ENCODE measurements at places on chromosomes 6 and 20.

DNA sequence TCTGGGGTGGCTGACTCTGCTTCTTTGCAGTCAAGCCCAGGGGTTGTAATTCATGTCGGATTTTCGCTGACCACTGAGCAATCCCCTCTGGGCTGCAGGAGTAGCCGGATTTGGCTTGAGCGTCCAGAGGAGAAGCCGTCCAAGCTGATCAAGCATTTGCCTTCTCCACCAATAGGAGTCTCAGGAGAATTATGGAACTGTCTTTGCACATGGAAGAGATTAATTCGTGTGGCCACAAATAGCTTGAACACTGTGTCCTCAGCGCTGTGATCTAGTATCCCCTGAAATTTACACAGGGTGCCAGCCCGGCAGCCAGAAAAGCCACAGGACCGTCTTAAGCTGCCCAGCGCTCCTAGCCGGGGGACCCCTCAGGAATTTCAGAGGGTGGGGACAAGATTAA, 37.1 kb downstream of the EYA2 start:
- DNase-seq: no peak

- no peak for DNase-seq
These were observed 150.3 kb downstream of the OTOR start for GRCh38 chr20:16898433-16898832.

GRCh38 chr20:51380401-51381385, 161.8 kb downstream of the NFATC2 start:
- no peak for DNase-seq

GRCh38 chr6:24919056-24919892, 16.5 kb downstream of the RIPOR2 start:
- no peak for DNase-seq

DNA sequence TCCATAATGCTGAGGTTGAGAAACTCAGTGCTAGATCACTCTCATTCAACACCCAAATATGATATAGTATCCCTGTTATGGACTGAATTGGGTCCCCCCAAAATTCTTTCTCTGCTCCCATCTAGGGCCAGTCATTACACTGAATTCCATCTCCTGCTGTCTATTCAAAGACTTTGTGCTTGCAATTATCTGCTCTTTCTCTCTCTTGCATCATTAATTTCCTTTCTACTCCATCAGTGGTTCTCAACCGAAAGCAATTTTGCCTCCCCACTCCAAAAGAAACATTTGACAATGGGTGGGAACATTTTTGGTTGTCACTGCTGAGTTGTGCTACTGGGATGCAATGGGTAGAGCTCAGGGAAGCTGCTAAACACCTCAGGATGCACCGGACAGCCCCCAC, 271.5 kb upstream of the CDYL start:
- no peak for DNase-seq
